ENCODE measurements at places on chromosomes 11 and 22.

GRCh38 chr11:19711911-19712280 is 741 bp upstream of the NAV2 start:
- DNase-seq: no peak

- no peak for DNase-seq
Measured at GRCh38 chr11:73965076-73965763, 14.4 kb downstream of the DNAJB13 start.

GRCh38 chr11:116842117-116842516 is 4.7 kb upstream of the APOA1 start:
- no peak for DNase-seq

GRCh38 chr11:66247295-66247694 is 21.1 kb upstream of the RAB1B start:
- DNase-seq: no peak

- DNase-seq: no peak
Measured at GRCh38 chr22:26648011-26648497, 9.3 kb upstream of the MIAT start.

DNA sequence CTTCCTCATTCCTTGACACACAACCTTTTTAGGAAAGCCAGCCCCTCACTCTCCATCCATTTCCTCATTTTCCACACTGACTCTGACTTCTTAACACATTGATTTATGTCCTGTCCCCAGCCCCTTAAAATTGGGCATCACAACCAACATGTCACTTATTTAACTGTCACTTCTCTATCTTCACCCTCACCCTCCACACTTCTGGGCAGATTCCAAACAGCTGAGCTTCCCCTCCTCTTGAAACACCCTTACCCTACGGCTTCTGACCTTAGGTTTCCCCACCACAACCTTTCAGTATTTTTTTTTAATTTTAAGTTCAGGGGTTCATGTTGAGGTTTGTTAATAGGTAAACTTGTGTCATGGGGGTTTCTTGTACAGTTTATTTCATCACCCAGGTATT is 696.3 kb downstream of the DLG2 start:
- DNase-seq: no peak

- no peak for DNase-seq
Measured at GRCh38 chr11:11155962-11156815, 196.9 kb downstream of the CSNK2A3 start.

DNA sequence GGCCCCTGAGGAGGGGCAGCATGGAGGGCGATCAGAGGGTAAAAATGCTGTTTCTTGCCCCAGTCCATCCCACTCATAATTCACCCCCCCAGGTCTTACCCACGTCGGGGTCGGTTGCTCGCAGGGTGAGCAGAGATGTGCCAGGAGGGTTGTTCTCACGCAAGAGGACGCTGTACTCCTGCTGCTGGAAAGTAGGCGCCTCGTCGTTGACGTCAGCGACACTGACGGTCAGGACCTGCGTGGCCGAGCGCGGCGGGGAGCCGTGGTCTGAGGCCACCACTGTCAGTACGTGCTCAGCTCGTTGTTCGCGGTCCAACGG is 10.3 kb upstream of the TPP1 start:
- DNase-seq: no peak

DNA sequence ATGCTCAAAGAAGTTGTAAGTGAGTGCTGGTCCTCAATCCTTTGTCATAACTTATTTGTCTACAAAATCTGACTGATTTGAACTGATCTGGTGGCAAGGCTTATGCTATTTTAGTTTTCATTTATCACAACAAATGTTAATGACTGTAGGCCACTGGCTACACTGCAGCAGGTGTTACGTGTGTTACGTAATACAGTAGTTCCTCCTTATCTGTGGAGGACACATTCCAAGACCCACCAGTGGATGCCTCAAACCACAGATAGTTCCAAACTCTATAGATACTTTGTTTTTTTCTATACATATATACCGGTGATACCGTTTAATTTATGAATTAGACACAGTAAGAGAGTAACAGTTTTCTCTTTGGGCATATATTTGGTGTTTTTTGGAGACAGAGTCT is 7.0 kb downstream of the MADD start:
- DNase-seq: no peak

DNA sequence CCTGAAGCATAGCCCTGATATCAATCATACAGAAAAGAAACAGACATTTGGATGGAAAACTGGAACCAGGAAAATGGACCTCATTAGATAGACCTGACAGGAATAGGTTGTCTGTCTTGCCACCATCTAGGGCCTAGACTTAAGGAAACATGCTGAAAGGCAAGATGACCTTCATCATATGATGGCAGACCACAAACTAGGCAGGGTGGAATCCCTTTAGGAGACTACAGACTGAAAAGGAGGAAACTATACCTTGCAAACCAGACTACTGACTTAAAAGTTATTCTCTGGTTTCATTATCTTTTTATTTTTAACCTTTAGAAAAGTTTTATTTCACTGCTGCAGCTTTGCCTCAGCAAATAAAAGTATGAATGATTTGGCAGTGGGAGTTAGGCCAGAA is 20.3 kb downstream of the SBF2 start:
- no peak for DNase-seq

DNA sequence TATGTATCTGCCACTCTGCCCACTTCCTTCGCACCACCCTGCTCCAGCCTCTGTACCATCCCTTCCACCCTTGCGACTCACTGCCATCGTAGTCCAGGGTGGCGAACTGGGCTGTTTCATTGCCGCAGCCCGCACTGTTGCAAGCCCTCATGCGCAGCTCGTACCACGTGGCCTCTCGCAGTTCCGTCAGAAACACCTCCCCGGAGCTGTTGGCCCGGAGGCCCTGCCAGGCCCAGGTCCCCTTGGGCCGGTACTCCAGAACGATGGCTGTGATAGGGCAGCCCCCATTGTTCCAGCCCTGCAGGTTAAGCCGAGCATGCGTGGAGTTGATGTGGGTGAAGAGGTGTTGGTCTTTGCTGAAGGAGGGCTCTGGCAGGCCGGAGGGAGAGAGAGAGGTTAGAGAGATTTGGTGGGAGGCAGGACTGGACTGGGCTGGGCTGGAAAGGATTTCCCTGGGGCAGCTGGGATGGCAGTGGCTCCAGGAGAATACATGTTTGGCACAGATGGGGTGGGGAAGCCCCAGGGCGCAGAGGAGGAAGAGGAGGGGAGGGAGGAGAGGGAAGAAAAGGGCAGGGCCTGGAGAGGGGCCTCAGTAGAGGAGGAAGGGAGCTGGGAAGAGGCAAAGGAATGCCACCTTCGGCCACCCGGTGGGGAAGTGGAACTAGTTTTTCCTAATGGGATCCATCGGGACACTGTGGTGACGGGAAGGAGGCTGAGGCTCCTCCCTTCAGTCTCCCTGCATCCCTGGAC is 109.6 kb downstream of the CEP164 start:
- no peak for DNase-seq

GRCh38 chr11:117511483-117511930 is 183.9 kb downstream of the CEP164 start:
- DNase-seq: no peak

DNA sequence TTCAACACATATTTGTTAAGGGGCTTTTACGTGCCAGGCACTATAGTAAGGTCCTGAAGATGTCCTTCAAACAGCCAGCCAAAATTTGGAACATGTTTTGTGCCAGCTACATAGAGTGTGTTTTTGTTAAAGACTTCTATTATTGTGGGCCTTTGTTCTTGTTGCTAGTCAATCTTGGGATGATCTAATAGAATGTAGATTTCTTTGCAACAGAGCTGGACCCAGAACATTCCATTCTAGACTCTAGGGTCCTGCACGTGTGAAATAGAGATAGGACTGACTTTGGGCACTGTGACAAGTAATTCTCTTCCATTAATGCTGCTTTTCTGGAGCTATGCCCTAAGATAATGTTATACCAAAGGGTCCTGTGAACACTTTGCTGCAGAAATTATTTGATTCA is 16.9 kb upstream of the IPO7 start:
- no peak for DNase-seq

GRCh38 chr11:120667281-120667680 is 155.7 kb downstream of the GRIK4 start:
- DNase-seq: no peak

- DNase-seq: no peak
Measured at GRCh38 chr11:96293598-96294021, 49.4 kb downstream of the MAML2 start.

DNA sequence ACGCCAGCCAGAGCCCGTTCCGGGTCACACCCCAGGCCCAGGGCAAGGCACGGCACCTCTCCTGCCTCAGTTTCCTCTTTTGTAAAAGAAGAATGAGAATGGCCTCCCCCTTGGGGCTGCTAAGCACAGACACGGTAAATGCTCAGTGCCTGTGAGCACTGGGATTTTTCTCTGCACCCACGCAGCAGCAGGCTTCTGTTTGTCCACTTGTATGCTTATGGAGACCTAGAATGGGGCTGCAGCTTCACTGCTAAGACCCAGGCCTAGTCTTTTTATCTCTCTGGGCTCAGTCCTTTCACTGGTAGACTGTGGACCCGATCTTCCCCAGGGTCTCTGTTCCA is 1327.9 kb downstream of the TBC1D22A start:
- DNase-seq: no peak

- DNase-seq: peak; percentile 56
Measured at GRCh38 chr11:124297921-124298320, 15.8 kb downstream of the OR8D1 start.

DNA sequence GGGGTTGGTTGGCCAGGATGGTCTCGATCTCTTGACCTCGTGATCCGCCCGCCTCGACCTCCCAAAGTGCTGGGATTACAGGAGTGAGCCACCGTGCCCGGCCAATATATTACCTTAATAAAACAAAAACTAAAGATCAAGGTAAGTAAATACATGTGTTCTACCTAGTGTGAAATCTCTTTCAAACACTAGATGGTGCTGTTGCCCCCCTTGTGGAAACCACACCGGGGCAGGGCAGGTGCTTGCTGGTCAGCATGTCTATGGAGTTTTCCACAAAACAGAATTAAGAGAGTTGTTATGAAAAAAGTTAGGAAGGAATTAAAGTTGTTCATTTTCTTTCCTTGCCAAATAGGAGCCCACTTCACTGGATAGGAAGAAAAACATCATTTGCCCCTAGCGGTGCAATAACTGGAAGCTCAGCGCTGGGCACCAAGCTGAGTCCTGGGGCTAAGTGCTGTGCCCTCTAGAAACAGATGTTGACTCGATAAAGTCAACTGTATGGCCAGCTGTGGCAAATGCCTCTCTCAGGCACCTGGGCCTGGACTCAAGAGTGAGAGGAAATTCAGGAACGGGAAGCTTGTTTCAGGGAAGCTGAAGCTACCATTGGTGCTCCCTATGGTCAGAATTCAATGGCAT is 6.3 kb upstream of the KCNJ5 start:
- DNase-seq: no peak

- DNase-seq: no peak
Measured at GRCh38 chr22:33426451-33426850, 368.3 kb upstream of the SYN3 start.

All from HS-5 (cell line).